Dermis blood vessel endothelial cell (primary cell): ENCODE measurements at places on chromosomes 7 and 10.

- DNase-seq: no peak
These were observed 443.4 kb upstream of the ANKRD30A start for GRCh38 chr10:36681751-36682632.

- DNase-seq: no peak
These were observed 8.2 kb upstream of the CLIP2 start for GRCh38 chr7:74280985-74281384.

GRCh38 chr7:107977048-107977447, 25.9 kb downstream of the LAMB1 start:
- no peak for DNase-seq

DNA sequence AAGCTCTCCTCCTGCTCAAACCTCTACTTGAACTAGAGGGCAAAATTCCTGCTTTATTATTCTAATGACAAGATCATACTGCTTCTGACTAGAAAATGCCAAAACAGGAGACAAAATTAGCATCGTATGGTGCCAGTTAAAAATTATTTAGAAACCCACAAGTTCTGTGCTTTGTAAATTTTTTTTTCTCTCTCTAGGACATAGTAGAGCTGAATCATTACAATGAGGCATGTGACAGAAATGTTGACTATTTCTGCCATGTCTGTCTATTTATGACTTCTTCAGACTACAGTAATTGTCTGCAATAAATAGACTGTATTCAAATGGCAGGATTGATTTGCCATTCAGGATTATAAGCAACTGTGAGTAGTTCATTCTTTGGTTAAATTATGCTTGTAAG, 335.8 kb downstream of the PRPF18 start:
- DNase-seq: no peak

DNA sequence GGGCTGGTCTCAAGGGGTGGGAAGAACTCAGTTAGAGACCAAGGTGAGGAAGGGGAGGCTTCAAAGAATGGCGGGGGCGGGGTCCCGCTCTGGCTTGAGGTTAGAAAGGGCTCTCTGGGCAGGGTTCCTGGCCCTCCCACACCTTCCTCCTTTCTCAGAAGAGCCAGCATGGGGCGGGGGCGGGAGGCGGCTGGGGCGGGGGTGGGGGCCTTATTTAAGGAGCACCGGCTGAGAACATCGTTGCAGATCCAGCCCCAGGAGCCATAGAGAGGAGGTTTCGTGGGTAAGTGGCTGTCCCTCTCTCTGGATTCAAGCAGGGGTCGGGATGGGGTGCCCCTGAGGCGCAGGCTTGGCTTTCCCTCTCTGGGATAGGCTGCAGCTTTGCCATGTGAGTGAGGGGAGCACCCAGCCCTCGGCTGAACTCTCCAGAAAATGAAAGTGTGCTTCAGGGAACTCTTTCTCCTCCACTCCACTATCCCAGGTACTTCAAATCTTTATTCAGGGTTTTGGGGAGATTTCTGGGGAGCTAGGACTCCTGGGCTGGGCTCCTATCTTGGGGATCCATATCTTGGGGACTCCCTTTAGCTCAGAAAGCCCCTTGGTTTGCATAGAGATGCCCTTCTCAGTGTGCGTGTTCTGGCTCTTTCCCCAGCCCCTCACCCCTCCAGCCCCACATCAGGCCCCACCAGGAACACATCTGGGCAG, 3.3 kb upstream of the CUEDC2 start:
- DNase-seq: no peak

DNA sequence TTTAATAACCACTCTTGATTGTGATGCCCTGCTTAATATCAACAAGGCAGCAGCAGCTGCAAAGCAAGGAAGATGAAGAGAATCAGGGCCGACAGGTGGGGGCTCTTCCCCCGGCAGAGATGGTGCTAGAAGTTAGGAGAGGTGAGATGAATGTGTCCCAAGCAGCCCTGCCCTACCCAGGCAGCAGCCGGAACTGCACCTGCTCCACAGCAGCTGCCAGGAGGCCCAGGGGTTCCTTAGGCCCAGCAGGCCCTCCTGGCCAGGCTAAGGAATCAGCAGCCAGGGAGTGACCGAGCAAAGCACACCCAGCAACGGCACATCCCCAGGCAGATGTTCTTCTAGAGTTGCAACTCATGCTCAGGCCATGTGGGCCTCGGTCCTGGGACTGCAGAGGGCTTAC, 17.9 kb downstream of the AFAP1L2 start:
- no peak for DNase-seq
